ENCODE measurements at places on chromosomes 5 and 9.

GRCh38 chr9:12878351-12878978 lies 103.6 kb downstream of the LURAP1L start:
- DNase-seq: peak; percentile 50

- DNase-seq: peak; percentile 87
Observed at GRCh38 chr5:139660105-139660922, 12.2 kb downstream of the CXXC5 start.

DNA sequence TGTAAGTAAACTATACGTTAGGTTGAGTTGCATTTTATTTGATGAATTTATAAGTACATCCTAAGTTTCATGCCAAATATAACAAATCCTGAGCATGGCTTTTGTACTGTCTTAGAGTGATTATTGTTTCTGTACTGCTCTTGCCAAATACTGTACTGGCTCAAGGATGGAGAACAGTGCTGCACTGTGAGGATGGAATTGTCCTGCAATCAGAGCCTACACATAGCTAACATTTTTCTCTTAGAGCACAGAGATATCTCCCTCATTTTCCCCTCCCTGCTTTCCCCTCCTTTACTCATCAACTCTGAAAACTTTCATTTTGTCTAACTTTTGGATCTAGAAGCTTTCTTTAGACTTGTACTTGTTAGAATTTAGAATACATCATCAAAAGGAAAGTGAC lies 28.3 kb downstream of the LRRC70 start:
- DNase-seq: no peak

DNA sequence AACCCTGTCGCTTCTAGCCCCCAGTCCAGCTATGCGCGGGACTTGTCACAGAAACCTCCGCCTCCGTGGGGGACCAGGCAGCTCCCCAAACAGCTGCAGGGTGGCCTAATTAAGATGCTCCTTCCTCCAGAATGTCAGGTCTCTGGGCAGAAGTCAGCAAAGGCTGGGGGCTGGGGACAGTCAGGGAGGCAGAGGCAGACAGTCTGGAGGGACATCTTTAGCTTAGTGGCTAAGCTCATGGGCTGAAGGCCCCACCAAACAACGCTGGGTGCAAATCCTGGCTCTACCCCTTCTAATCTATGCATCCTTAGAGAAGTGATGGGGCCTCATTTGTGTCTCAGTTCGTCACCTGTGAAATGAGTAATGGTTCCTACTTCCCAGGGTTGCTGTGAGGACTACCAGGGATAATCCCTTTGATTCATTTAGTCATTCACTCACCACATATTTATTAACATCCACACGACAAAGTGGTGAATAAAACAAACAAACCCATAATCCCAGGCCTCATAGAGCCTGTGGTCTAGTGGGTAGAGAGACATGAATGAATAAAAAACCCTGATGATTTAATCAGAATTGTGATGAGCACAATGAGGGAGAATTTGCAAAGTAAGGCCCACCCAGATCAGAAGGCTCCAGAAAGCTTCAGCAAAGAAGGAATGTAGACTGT lies 20.2 kb upstream of the MED27 start:
- no peak for DNase-seq

GRCh38 chr9:136389396-136389795 lies 10.6 kb downstream of the SNAPC4 start:
- DNase-seq: no peak

- peak; percentile 78 for DNase-seq
Observed at GRCh38 chr9:34701023-34701768, 8.7 kb downstream of the CCL21 start.

DNA sequence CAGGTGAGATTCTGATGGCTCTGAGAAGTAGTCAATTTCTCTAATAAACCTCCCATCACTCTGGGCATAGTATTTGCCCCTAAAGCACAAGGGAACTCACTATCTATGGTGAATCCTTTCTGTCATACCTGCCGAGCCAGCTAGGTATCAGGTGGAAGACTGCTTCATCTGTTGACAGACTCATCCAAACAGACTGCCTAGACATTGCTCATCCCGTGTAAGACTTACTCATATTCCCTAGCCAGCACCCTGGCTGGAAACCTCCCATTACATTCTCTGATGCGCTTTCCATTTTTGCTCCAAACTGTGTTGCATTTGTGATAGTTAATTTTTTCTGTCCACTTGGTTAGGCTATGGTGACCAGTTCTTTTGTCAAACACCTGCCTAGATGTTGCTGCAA lies 595.9 kb downstream of the DNAH5 start:
- no peak for DNase-seq

DNA sequence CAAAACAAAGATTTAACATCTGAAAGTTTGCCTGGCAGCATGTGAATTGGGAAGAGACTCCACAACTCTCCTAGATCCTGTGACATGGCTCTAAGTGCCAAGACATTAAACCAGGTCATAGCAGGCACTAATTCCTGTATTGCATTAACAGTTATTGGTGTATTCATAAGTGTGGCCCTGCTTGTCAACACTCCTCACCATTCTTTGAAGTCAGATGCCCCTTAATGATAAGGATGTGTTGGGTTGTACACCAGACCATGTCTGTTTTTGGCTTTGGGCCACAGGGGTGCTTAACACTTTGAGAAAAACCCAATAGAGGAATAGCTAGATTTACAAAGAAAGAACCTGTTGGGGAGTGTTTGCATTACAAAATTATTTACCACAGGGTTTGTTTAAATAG lies 43.4 kb upstream of the PDE8B start:
- no peak for DNase-seq

GRCh38 chr5:5986492-5987178 lies 391.7 kb downstream of the MED10 start:
- DNase-seq: no peak

All from DMS53 (cell line).